ELF-1 (cell line): ENCODE measurements at places on chromosomes 6 and 20.

DNA sequence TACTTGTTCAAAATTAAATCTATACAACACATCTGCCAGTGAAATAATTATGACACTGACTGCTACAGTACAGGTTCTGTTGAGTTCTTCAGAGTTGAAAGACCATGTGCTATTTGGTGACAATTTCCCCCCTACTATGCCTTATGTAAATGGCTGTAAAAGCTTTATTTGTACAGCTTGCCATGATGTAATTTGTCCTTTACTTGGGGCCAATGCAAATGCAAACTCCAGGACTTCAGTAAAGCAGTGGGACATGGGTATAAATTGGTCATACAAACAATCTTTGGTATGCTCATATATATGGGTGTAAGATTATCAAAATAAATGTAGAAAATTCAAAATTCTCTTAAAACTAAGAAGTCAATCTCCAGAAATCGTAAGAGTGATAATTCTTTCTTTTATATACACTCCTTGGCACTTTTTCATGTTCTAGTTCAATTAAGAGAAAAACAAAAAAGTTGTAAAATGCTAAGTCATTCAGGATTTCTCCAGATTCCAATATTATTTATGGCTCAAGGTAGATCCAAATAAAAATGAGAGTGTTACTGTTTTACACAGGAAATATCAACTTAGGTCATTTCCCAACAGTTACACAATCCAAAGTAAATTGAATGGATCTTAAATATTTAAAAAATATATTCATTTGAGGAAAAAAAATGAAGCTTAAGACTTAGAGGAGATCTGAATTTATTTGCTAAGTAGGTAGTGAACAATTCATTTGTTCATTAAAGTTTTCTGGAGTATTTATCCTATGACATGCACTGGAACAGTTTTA lies 1310.5 kb upstream of the CITED2 start:
- DNase-seq = no peak

GRCh38 chr20:61661025-61661424 lies 404.7 kb downstream of the TAF4 start:
- no peak for DNase-seq

DNA sequence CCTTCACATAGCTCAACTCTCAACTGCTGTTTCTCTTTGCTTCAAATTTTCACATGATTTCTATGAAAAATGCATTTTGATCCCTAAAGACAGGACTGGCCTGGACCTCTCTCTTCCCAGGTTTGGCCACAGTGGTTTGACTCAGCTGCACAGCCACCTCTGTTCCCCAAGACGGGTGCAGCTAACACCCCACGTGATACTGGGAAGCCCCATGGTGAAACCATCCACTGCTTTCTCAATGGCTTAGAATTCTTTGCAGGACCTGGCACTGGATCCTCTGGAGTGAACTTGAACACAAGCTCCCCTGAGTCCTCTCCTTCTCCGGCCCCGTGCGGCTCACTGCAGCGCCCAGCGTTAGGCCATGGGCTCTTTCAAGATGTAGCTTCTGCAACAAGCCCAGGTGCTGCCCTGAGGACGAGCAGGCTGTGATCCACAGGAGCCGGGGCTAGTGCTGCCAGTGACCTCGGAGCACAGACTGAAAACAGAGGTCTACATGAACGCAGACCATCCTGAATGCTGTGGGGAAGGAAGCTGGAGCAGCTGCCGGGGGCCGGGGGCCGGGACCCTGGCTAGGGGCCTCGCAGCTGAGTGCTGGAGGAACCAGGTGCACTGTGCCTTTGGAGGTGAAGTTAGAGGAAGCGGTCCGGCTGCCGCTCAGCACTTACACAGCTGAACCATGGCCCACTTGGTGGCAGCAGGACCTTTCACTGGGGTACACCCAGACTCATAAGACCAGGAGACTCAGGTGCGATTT lies 58.8 kb upstream of the MPC1 start:
- DNase-seq = no peak

DNA sequence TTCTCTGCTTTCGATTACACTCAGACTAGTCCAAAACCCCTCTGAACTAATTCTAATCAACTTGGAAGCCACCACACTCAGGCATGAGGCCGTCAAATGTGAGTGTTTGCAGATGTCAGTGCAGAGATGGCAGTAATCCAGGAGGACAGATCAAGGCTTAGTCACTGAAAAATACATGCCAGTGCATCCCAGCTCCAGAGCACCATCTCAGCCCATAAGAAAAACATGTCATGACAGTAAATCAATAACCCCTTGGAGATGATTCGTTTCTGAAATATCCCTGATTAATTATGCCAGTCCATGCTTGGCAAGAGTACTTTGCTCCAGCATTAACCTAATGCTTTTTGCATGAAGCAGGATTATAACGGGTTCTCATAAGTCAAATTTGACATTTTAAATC lies 179.5 kb downstream of the ADAT2 start:
- no peak for DNase-seq

DNA sequence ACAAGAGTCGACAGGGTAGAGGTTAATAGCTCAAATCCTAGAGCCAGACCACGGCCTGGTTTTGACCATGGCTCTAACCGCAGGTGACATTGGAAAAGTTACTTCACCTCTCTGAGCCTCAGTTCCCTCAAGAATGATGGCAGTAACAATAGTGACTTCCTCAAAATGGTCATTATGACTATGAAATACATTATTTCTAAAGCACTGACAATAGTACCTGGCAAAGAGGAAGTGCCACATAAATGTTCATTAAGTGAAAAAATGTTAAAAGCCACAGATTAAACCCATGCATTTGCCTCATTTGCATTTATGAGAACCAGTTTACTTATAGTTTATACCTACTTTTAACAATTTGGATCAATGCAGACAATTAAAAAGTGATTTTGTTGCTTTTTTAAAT lies 12.3 kb downstream of the BTBD3 start:
- DNase-seq = no peak

DNA sequence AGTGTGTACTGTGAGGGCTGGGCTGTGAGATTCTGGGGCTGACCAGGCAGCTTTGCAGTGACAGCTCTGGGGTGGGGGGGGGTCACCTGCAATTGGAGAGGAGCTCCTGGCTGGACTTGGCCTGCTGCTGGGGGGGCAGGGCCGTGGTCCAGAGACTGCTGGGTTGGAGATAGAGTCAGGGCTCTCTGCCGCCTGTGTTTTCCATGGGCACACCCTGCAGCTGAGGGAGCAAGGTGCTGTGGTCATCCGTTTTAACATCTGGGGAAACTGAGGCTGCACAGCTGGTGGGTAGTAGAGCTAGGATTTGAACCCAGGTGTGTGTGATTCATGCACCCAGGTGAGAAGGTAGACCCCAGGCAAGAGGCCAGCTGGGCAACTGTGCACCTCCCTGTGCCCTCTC lies 7.3 kb downstream of the DLGAP4 start:
- DNase-seq = no peak

GRCh38 chr20:38166703-38167233 lies 1.7 kb upstream of the TGM2 start:
- no peak for DNase-seq

GRCh38 chr6:89299466-89299850 lies 15.6 kb downstream of the GABRR2 start:
- DNase-seq = no peak

GRCh38 chr20:34301587-34302311 lies 1.4 kb downstream of the AHCY start:
- no peak for DNase-seq

- DNase-seq = no peak
These were observed 52.7 kb upstream of the PTGIS start for GRCh38 chr20:49620364-49621240.

- no peak for DNase-seq
These were observed 168.6 kb downstream of the ZFAND3 start for GRCh38 chr6:37988127-37988526.

GRCh38 chr20:9389346-9389745 lies 125.0 kb upstream of the LAMP5 start:
- no peak for DNase-seq

DNA sequence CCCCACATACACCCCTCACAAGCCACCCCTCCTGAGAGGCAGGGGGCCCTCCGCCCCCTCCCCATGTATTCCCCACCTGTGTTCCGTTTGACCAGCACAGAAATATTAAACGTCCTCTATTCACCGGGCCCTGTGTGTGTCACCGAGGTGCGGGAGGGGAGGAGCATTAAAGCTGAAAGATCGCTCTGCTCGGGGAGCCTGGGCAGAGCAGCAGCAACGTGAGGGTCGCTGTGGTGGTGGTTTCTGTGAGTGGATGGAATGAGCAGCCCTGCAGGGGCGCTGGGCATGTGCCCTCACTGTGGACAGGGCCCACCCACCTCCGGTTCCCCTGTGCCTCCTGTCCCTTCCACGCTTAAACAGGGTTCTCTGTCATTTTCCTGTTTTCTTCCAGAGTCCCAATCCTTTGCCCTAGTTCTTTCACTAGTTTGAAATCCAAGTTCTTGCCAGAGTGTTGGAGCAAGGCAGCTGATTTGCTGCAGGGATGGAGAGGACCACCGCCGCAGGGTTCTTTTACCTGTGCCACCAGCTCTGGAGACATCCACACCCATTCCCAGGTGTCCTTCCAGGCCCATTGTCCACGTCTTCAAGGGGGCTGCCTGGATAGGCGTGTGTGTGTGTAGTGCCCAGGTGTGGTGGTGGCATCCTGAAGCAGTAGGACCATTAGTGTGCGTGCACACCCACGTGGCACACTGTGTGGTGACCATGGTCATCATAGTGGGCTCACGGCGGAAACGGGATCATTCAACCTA lies 37.6 kb upstream of the MDFI start:
- DNase-seq = no peak

DNA sequence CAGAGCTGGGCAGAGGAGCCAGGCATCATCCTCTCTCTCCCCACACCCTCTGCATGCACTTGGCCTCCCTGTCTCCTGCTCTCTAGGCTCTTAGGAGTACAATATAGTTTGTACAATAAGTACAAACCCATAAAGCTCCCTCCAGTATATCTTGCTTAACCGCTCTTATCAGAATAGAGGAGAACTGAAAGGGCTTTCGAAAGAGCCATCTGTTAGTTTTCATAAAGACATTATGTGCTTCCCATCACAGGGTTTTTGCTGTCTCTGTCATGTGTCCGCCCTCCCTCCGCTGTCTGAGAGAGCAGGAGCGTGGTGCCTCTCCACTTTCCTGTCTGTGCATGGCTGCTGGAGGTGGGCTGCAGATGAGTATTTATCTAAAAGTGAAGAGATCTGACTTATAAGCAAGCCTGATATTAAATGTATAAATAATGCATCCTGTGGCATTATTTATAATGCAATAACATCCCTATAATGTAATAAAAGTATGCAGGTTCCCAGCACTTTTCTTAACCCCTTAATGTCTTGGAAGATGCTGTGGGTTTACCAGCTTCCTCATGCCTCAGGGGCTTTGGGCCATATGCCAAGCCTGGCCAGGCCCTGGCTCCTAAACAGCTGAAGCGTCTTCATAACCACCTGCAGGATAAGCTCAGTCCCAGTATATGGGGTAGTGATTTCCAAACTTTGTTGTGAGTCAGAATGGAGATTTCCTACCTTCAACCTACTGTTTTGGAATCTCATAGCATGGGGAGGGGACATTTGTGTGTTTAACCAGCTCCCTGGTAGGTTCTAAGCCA lies 297.1 kb downstream of the DHX35 start:
- no peak for DNase-seq

- DNase-seq = no peak
These were observed 30.6 kb downstream of the DACT2 start for GRCh38 chr6:168288781-168289570.

- no peak for DNase-seq
These were observed 824.8 kb upstream of the FLRT3 start for GRCh38 chr20:15162079-15162647.

GRCh38 chr6:155418017-155418761 lies 37.5 kb downstream of the NOX3 start:
- DNase-seq = no peak

- DNase-seq = no peak
These were observed 68.8 kb downstream of the GJA1 start for GRCh38 chr6:121504227-121504626.

GRCh38 chr6:24564081-24564480 lies 69.3 kb downstream of the ALDH5A1 start:
- DNase-seq = no peak

DNA sequence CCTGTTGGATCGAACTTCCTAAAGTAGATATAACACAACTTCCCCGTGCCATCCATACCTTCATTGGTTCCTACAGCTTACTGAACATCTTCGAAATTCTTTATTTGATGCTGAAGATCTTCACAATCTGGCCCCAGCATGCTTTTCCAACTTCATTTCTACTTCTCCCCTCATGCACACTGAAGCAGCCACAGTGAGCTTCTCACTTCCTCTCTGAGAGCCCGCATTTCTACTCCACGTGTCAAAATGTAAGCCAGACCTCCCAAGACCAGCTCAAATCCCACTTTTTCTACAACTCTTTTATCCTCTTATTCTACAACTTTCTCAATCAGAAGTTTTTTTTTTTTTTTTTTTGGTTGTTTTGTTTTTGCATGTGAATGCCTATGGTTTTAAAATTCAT lies 254.7 kb downstream of the GMPR start:
- no peak for DNase-seq

DNA sequence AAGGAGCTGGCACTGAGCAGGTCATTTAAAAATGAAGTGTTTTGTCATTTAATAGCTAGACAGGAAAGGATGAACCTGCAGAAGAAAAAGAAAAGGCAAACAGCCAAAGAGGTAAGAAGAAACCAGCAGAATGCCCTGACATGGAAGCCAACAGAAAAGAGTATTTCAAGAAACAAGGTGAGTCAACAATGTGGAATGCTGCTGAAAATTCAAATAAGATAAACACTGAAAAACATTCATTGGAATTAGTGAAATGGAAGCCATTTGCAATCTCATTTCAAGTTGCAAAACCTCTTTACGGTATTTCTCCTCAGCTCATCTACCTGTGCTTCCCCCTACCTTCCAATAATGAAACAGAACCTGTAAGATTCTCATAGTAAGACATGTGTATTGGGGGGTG lies 59.6 kb downstream of the RWDD2A start:
- DNase-seq = no peak

DNA sequence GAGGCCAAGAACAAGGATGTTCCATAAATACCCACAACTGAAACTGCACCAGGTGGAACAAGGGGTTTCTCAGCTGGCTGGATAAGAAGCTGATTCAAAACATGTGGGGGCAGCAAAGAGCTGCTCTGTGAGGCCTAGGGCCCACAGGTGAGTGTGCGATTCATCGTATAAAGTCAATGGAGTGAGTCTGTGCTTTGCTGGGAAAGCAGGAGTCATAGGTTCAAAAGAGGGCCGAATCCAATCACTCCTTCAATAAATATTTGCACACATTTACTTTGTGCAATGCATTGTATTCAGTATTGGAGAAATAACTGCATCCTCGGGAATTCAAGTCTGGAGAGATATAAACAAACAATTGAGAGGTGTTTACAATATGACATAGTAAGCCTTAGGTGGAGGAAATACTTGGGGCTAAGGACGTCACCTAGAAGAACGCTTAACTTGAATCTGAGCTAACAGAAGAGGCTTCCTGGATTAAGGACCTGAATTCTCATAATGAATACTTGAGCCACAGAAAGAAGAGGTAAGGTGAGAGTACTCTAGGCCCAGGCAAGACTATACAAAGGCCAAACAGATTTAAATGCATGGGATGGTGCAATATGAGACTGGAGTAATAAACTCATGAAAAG lies 83.7 kb upstream of the TMEM30A start:
- peak; percentile 76 for DNase-seq
